ENCODE measurements at places on chromosomes 6 and 20.

DNA sequence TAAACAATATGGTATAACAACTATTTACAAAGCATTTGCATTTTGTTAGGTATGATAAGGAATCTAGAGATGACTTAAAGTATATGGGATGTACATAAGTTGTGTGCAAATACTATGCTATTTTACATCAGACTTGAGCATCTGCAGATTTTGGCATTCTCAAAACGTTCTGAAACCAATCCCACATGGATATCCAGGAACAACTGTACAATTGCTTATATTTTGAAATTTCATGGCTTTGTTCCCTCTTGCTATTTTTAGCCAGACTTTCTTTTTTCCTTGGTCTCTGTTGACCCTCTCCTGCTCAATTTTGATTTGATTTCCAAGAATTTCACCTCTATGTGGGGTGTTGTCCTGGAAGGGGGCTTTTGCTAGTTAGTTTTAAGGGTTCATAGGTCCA, 32.9 kb upstream of the UST start:
- no peak for DNase-seq

DNA sequence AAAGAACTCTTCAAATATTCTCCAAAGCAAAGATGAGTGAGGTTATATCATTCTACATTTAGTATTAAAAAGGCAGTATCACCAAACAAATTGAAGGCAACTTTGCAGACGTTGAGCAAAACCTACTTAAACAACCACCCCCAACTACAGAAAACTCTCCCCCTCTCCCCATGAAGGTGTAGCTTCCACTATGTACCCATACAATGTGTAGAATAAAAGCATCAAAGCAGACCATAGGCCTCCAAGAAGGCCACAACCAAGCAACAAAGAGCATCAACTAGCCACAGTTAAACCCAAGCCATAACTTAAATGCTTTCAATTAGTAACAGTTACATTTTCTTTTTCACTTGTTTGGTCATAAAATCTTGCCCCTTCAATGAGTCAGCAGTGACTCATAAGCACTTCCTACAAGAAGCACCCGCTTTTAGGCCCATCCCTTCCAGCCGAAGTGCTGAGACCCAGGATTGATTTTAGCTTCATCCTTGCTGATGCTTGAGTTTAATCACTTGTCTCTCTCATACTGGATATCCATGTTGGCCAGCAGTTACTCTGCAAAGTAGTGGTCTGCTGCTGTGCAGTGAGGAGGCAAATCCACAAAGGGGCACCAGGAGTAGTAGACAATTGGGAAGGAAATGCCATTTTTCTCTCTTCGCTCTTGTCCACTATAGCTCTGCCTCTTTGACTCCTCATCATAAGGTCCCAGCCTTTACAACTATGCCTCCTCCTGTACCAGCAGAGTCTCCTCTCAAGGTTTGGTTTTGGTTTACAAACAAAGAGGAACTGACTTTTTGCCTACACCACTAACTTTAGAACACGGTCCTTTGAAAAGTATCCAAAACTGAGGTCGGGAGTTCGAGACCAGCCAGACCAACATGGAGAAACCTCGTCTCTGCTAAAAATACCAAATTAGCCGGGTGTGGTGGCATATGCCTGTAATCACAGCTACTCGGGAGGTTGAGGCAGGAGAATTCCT, 8.4 kb upstream of the NUP153 start:
- DNase-seq = no peak

DNA sequence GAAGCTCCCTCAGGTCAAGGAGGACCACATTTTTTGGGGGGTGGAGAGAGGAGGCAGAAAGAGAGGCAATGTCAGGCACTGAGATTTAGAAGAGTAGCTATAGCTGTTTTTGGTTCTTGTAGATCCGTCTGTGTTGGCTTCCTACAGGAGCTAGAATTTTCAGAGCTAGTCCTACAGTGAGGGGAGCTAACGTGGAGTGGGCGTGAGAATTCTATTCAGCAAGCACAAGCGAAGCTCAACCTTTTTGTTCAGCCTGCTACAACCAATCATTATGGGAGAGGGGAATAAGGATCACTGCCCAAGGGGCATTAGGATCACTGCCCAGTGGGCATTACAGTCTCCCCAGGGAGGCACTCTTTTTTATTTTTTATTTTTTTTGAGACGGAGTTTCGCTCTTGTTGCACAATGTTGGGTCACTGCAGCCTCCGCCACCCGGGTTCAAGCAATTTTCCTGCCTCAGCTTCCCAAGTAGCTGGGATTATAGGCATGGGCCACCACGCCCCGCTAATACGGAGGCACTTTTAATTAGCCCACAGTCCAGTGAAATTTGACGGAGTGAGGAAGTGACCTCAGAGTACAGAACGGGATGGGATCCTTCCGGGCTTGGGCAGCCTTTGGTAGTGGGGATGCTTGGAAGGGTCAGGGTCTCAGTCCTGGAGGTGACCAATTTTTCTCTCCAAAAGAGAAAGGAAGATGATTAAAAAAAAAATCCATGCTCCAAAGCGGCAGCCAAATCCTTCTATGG, 1.1 kb upstream of the PANK2 start:
- DNase-seq = no peak

DNA sequence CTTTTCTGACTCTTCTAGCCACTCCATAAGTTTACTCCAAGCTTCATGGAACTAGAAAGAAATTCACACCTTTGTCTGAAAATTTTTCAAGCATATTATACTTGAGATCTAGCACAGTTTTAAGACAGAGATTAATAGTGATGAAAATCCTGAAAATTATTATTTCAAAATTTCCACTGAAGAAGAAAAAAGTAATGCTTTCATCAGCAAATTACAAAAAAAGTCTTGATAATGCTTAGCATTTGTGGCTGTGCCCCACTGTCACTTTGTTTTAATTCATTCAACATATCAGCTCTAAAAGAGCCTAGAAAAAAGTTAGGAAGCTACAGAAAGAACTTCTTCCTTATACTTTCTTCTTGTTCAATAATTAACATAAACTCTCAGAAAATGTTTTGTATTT, 153.1 kb downstream of the DST start:
- no peak for DNase-seq

DNA sequence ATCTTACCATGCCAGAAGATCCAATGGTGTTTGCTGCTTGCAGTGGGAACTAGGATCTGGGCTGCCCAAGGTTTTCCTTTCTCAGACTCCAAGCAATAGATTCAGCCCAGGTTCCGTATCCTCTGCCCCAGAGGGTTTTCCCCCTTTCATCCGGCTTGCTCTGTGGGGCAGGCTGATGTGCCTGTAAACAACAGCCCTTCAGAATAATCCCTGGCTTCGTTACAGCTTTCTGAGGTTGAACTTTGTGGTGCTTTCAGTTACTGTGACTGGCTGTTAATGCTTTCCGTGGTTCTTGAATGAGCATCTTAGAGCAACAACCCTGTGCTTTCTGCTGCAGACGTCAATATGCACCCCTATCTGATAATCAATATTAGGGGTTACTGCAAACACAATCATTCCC, 400.4 kb downstream of the BTBD3 start:
- no peak for DNase-seq

DNA sequence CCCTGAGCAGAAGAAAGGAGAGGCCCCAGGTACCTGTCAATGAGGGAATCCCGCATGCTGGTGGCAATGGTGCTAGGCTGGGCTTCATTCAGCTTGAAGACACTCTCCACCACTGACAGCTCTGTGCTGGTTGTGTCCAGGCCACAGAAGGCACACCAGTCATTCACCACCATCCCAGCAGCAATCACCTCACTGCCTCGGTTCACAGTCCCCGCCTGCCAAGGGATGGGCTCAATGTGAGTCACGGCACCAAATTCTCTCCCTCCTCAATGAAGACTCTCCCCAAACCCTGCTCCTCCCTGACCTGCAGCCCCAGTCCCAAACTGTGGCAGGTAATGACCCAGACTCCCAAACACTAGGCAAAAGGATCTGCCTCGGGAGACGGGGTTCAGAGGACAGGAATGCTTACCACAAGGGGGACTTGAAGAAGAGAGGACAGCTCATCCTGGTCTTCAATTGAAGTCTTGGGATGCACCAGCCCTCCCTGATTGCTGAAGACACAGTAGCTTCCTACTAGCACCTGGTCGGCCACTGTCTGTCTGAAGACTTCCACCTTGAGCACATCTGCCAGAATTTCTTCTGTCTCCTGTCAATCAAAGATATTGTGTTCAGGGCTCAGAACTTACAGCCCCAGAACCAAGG, 1.7 kb upstream of the MMP24OS start:
- no peak for DNase-seq

GRCh38 chr6:63814459-63814858, 178.9 kb downstream of the PHF3 start:
- no peak for DNase-seq

GRCh38 chr6:20182926-20183521, 29.2 kb downstream of the MBOAT1 start:
- no peak for DNase-seq
